Thoracic aorta (tissue), 2 donors: ENCODE measurements at places on chromosomes 13 and 19.

GRCh38 chr19:33285441-33285927 is 16.9 kb downstream of the CEBPA start:
- no peak for DNase-seq

- DNase-seq = no peak
Observed at GRCh38 chr13:35107535-35107934, 165.5 kb downstream of the NBEA start.

- no peak for DNase-seq
Observed at GRCh38 chr19:57161985-57162539, 5.2 kb downstream of the DUXA start.

GRCh38 chr13:88895261-88895941 is 1224.2 kb downstream of the SLITRK5 start:
- DNase-seq = no peak

GRCh38 chr19:48239582-48240141 is 16.1 kb downstream of the CARD8 start:
- DNase-seq = no peak

- DNase-seq = no peak
Observed at GRCh38 chr19:47713046-47714021, at the start of gene EHD2. Gene EHD2, plus strand, starts transcription at chr19:47713422. Its CDS starts 3,191 bp downstream, at chr19:47716613.

- DNase-seq = no peak
Observed at GRCh38 chr13:48733739-48734335, 80.1 kb downstream of the CYSLTR2 start.

DNA sequence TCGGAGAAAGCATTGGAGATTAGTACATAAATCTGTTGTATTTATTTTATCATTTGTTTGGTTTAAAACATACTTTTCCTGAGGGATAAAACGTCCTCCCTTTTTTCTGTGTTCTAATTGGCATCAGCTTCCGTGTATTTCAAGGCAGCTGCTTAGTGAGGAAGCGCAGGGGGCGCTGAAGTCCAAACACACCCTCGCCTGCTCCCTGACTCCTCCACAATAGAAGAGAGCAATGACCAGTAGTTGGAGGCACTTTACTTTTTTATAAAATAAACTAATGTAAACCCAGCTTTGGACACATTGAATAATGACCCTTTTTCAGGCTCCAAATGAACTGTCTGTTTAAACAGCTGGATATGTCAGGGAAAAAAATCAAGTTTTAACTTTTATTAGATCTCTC is 79.9 kb downstream of the RNASEH2B start:
- DNase-seq = no peak

GRCh38 chr13:27522847-27523246 is 72.5 kb upstream of the MTIF3 start:
- DNase-seq = no peak

- DNase-seq = no peak
Observed at GRCh38 chr13:49113526-49114286, 106.4 kb upstream of the MLNR start.

- no peak for DNase-seq
Observed at GRCh38 chr13:32136716-32137115, 105.1 kb downstream of the FRY start.

DNA sequence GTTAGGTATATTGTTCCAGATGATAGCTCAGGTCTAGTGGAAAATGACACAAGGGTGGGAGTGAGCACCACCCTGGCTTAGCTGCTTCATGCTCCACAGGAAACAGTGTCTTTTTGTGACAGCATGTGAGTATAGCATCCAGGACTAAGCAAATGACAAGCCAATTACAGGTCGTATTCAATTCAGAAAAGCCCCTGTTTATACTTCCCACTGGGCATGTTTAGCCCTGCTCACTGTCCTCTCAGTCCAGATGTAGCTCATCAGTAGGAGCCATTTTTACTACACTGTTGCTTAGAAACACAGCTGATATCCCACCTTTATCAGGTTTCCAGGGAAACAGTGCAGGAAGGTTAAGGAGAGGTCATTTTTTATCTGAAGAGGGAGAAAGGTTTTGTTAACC is 8.0 kb downstream of the ABHD13 start:
- no peak for DNase-seq

GRCh38 chr19:43532571-43532961 is 422 bp upstream of the ZNF575 start:
- no peak for DNase-seq

DNA sequence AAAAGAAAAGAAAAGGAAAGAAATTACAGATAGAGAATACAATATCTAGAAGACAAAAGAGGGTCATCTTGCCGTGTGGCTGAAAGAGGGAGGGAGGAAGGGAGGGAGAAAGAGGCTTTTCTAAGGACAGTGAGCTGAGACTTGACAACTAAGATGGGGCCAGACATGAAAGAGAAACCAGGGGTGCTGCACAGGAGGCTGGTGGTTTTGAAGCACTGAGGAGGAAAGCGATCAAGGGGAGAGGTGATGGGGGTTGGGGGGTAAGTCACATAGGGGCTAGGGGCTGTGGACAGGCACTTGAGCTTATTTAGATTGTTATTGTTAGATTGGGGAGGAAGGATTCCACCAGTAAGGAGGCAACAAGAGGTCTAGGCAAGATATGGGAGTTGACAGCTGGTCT is 17.3 kb downstream of the PNPLA6 start:
- DNase-seq = no peak

- no peak for DNase-seq
Observed at GRCh38 chr13:44796597-44797490, 192.4 kb downstream of the NUFIP1 start.

- DNase-seq = peak; percentile 70
Observed at GRCh38 chr19:13850910-13851733, 25.8 kb upstream of the NANOS3 start.

DNA sequence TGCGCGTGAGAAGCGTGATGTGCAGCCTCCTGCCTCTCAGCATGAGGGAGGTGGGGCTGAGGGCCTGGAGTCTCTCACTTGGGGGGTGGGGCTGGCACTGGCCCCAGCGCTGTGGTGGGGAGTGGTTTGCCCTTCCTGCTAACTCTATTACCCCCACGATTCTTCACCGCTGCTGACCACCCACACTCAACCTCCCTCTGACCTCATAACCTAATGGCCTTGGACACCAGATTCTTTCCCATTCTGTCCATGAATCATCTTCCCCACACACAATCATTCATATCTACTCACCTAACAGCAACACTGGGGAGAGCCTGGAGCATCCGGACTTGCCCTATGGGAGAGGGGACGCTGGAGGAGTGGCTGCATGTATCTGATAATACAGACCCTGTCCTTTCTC is 8.7 kb downstream of the CD177 start:
- DNase-seq = no peak

DNA sequence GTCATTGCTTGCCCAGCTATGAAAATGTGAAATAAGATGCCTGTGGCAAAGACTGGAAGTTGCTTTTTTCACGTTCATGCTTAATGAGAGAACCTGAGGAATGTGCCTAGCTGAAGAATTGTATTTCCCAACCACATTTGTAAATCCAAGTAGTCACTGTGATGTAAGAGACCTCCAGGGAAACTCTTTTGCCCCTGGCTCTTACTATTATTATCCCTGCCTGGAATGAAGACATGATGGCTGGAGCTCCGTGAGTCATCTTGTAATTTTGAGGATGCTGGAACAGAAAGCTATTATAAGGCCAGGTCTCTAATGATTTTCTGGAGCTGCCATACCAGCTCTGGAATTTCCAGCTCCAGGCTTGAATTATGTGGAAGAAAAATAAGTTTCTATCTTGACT is 894.3 kb downstream of the DIAPH3 start:
- no peak for DNase-seq

DNA sequence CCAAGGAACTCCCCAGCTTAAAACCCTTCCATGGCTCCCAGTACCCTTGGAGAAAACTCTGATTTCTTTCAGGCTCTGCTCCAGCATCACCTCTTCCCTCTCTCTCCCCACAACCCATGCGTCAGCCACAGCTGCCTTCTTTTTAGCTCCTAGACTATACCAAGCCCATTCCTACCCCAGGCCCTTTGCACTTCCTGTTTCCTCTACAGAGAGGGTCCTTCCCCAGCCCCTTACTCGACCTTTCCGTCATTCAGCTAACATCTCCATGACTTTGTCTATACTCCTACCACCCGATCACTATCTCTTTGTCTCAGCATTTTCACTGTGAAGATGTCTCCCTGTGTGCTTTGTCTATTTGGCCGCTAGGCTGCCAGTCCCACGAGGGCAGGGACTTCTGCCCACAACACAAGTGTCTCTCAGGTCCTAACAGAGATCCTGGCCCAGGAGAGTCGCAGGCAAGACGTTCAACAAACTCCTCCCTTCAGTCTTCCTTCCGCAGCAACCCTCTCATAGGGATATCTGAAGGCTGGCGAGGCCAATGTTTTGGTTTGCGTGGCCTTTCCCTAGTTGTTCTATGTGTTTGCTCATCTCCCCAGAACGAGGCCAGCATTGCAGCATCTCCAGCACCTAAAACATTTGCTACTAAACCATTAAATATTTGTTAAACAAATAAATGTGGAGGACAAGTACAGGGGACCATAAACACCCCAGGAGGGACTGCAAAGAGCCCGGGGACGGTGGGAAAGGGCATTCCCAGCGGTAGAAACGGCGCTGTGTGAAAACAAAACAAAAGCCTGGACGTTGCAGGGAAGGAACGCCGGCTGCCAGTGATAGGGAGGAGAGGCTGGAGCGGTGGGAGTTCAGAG is 816 bp downstream of the CCNP start:
- DNase-seq = no peak

GRCh38 chr19:57241176-57241575 is 744 bp downstream of the ZNF805 start:
- no peak for DNase-seq

GRCh38 chr19:53903055-53903680 is 5.9 kb upstream of the CACNG7 start:
- DNase-seq = no peak

DNA sequence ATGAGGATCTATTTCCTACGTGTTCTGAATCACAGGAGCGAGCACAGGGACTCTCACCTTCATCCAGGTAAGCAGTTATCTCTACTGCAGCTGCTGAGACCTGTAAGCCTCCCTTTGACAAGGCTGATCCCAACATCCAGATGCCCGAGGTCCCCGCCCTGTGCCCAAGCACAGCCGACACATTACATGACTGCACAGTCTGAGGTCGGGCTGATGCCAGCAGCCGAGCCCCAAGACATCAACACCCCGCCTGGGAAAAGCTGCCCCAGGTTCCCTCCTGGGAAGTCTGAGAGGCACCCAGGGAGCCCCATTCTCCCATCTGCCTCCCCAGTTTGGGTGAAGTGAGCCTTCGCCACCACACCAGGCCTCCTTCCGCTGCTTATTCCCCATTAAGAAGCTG is 95.9 kb downstream of the COL4A1 start:
- DNase-seq = no peak

GRCh38 chr19:1904860-1905109 is 414 bp upstream of the ADAT3 start:
- no peak for DNase-seq

DNA sequence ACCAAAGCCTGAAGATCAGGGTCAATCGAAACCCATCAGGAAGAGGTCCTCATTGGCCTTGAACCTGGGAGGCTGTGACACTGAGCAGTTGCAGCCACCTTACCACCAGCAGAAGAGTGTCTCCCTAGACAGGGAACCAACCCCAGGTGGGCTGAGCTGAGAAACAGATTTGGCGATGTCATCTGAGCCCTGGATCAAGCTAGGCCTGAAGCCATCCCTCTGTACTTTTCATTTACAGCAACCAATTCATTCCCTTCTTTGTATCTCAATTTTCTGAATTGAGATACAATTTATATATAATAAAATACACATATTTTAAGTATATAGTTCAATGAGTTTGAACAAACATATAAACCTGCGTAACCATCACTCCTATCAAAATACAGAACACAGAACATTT is 14.6 kb downstream of the RHPN2 start:
- no peak for DNase-seq

GRCh38 chr13:69946511-69946910 is 161.1 kb upstream of the ATXN8OS start:
- no peak for DNase-seq

DNA sequence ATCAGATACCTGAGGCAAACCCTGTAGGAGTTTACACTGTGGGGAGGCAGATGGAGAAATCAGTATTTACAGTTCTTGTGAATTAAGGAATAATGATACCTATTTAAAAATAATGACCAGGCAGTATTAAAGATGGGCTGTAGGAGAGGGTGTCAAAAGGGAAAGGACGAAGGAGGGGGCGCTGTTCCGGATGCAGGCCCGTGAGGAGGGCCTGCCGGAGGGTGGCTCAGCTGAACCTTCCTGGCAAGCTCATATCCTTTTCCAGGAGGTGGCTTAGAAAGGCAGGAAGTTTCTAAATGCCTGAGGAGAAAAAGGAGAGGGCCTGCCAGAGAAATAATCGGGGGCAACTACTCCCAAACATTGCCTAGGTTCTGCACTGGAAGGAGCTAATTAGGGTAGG is 46.6 kb downstream of the MBNL2 start:
- no peak for DNase-seq

GRCh38 chr19:15115080-15115479 is 7.9 kb downstream of the SYDE1 start:
- no peak for DNase-seq

- DNase-seq = no peak
Observed at GRCh38 chr13:50907781-50908180, 1.8 kb upstream of the RNASEH2B start.

- DNase-seq = no peak
Observed at GRCh38 chr19:23403581-23404324, 8.5 kb upstream of the ZNF91 start.

GRCh38 chr19:33522371-33522662 is 726 bp upstream of the PEPD start:
- DNase-seq = no peak

DNA sequence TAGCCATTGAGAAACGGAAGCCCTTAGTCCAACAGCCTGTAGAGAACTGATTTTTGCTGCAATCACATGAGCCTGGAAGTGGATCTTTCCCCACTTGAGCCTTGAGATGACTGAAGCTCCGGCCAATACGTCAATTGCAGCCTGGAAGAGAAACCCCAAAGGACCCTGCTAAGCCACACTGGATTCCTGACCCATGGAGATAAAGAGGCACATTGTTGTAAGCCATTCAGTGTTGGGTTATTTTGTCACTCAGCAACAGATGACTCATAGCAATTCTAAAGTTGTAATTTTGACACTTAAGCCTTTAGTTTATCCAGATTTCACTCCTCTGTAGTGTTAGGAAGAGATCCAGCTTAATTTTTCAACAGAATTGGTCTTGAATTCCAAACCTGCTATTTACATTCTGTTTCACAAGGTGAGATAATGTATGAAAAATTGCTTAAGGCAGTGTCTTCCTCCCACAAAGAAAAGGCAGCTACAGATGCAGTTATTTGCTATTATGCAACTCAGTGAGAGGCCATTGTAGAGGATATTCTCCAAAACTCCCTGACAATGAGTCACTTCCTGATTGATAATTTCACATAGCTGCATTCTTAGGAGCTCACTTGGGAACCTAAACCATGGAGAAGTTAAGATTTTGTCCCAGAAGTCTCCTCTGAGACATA is 59.4 kb upstream of the TSHZ3 start:
- no peak for DNase-seq

GRCh38 chr19:42290523-42291434 is 11.2 kb upstream of the PRR19 start:
- no peak for DNase-seq
